ENCODE measurements at places on chromosomes 4 and X.

GRCh38 chrX:19760345-19760744 lies 127.1 kb downstream of the SH3KBP1 start:
- no peak for DNase-seq

- no peak for DNase-seq
Observed at GRCh38 chrX:50606300-50606950, 135.8 kb upstream of the DGKK start.

- no peak for DNase-seq
Observed at GRCh38 chrX:66675541-66675940, 36.7 kb upstream of the EDA2R start.

DNA sequence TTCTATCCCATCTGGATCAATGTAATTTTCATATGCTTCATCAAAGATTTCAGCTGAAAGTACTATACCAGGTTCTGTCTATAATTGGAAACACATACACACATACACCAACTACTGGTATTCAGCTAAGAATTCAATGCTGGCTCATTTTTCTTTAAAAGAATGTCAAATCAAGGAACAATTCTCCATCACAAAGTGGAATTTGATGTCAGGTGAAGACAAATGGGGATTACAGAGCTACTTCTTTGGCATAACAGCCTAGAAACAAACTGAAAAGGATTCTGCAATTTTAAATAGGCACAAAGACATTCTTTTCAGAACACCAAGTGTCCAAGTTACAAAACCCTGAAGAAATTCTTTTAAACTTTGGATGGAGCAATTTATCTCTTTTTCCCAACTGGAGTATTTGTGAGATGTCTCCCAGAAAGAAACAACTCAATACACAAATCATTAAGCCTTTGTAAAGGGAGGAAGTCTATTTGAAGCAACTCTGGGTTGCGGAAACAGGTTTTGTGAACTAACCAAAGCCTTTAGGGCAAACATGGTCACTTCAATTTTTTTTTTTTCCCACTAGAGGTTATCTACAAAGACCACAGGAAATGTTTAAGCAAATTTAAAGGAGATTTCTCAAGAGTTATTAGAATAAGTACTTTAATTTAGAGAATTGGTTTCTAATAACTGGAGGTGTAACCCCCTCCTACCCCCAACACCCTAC lies 1.9 kb upstream of the FAM9C start:
- DNase-seq = peak; percentile 79

DNA sequence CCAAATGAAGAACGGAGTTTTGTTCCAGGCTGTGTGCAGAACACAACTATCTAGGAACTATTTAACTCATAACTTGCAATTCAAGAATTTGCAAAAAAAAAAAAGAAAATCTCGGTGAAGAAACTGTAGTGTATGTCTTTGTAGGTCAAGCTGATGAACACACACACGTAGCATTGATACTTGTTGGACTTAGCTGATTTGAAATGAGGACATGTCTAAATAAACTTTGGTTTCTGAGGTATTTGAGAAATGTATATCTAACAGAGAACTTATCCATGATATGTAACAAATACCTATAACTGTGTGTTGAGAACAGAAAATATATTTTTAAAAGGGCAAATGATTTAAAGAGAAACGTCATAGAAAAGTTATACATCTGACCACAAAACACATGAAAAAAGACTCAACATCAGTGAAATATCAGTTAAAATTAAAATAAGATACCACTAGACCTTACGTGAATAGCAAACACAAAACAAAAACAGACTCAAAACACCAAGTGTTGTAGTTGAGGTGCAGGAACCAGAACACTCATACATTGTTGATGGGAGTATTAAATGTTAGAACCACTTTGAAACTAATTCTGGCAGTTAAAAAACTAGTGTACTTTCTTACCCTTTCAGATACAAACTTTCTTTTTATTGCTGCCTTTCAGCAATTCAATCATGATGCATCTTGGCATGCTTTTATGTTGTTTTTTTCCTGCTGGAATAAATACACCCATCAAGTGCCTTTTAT lies 1535.8 kb upstream of the PCDH10 start:
- DNase-seq = no peak

- no peak for DNase-seq
Observed at GRCh38 chr4:136637071-136637777, 895.1 kb downstream of the PCDH18 start.

DNA sequence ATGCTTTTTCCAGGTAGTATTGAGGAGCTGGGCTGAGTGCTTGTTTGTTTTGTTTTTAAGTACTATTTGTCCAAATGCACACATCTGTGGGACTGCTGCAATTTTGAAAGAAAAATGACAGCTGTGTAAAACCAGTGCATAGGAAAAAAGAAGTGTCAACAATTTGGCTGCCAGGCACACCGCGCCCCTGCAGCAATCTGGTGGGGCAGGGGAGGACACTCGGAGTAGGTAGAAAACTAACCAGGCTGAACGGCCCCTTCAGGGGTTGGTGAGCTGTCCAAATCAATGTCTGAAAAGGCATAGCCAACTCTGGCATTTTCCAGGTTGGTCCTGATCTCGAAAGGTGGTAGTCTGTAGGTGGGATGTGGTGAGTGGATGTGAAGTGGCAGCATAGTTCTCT lies 1.1 kb downstream of the LDOC1 start:
- DNase-seq = no peak

DNA sequence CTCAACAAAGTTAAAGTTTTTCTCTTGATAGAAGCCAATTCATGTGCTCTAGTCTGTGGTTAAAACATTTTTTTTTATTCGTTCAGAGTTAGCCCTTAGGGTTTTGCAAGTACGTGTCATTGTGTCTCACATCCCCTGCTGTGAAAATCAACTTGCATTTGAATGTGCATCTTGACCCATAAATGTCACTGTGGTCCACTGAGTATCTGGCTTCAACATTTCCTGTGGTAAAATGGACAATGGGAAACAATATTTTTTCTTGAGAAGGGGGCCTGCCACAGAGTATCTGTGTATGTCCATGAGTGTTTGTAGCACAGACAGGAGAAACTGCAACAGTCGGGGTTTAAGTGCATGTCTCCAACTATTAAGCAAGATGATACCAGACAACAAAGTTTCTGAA lies 554.8 kb upstream of the TENM3 start:
- DNase-seq = peak; percentile 29

DNA sequence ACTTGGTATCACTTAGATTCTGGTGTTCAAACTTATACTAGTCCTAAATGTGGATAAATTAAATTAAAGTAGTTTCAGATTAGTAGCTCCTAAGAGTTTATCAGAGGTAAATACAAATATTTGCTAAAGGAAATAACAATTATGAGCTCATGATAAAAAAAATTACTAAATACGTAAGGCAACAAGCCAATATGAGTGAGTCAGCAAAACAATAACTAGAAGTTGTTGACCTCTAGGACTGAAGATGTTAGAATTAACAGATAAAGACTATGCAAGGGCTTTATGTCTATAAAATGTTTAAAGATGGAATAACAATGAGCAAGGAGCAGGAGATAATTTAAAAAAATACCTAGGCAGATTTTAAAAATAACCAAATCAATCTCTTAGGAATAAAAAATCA lies 195.8 kb downstream of the CLCN4 start:
- DNase-seq = no peak

DNA sequence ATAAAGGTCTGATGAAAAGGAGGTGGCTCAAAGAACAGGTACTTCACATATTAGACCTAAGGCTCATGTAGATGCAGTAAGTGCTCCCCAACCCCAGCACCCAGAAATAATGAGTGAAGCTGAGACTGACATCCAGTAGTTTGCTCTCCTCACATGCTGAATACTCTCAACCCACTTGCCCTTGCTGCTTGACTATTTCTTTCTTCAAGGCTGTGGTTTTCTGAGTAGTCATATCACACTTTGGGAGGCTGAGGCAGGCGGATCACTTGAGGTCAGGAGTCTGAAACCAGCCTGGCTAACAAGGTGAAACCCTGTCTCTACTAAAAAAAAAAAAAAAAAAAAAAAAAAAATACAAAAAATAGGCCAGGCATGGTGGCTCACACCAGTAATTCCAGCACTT lies 51.5 kb upstream of the PRPS1 start:
- DNase-seq = no peak

- DNase-seq = peak; percentile 33
Observed at GRCh38 chrX:22748093-22748999, 251.4 kb upstream of the DDX53 start.

GRCh38 chr4:19776021-19776459 lies 475.7 kb upstream of the SLIT2 start:
- DNase-seq = peak; percentile 69

GRCh38 chr4:89344571-89344970 lies 37.0 kb upstream of the GPRIN3 start:
- no peak for DNase-seq

DNA sequence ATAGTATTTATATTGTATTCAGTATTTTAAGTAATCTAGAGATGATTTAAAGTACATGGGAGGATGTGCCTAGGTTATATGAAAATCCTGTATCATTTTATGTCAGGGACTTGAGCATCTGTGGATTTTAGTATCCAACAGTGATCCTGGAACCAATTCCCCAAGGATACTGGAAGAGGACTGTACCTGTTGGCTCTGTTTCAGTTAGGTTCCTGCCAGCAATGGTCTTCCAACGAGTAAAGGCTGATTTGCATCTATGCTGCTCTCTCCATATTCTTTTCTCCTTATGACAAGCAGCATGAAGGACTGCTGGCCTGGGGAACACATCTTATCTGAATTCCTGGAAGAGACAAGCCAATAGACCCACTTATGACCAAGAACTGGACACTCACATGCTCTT lies 34.9 kb downstream of the ASB9 start:
- DNase-seq = no peak

DNA sequence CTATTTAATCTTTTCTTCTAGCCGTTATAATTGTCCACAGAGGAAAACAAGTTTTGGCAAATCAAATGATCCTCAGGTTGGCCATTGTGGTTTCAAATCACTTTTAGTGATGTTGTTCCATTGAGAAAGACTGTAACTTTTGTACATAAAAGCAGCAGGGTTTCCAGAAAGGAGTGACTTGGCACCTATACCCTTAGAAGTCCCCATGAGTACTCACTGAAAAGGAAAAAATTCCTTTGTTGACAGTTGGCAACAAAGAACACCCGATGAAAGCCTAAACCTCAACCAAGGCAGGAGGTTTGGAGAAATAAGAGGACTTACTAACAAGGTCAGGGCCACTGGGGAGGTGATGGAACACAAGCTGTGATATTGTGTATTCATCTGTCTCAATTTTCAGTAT lies 474.4 kb downstream of the RAPGEF2 start:
- no peak for DNase-seq

DNA sequence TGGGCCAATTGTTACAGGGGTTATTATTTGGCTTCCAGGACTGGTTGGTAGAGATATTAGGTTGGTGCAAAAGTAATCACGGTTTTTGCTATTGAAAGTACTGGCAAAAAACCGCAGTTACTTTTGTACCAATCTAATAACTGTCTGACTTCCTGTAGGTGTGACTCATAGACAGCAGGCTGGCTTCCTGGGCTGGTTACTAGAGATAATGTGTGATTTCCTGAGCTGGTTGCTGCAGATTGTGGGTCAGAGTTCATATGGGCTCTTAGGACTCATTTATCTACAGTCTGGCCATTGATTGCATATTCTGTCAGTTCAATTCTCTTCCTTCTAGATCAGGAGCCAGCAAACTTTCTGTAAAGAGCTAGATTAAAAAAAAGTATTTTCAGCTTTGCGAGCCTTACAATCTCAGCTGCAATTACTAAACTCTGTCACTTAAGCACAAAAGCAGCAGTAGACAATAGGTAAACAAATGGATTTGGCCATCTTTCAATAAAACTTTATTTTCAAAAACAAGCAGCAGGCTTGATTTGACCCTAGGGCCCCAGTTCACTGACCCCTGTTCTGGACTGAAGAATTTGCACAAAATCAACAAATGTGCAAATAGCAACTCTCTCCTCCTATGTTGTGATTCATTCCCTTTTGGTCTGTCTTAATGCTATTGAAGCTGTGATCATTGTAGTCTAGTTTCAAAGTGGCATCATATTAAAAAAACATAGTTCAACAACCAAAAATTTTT lies 50.8 kb upstream of the BOD1L1 start:
- DNase-seq = no peak

DNA sequence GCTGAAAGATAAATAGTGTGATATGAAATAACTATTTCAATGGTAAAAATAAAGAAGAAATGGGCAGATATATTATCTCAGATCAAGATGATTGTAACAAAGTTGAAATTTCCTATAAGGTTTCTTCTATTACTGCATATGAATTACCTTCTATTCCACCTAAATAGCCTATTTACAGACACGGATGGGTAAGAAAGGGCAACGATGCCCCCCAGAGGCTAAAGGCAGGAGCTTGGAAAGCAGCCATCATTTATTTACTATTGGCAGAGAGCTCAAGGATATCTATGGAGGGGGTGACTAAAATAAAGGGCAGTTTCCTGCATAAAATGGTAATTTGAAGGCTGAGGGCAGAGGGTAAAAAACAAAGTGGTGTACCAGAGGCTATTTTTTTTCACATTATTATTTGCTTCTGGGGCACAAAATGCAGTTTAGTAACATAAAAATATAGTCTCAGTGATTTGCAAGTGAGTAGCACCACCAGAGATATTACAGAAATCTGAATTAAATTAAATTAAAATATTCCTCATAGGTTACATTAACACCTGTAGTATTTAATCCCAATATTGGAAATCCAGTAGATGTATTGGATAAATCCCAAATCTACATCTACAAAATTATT lies 123.1 kb downstream of the BTC start:
- peak; percentile 55 for DNase-seq
